Stimulated activated CD4-positive, alpha-beta T cell treated with anti-CD3 and anti-CD28 coated beads, Interleukin-2, amount 100 ng/mL, for 4 hours (primary cell): ENCODE measurements at places on chromosomes 11 and 22.

DNA sequence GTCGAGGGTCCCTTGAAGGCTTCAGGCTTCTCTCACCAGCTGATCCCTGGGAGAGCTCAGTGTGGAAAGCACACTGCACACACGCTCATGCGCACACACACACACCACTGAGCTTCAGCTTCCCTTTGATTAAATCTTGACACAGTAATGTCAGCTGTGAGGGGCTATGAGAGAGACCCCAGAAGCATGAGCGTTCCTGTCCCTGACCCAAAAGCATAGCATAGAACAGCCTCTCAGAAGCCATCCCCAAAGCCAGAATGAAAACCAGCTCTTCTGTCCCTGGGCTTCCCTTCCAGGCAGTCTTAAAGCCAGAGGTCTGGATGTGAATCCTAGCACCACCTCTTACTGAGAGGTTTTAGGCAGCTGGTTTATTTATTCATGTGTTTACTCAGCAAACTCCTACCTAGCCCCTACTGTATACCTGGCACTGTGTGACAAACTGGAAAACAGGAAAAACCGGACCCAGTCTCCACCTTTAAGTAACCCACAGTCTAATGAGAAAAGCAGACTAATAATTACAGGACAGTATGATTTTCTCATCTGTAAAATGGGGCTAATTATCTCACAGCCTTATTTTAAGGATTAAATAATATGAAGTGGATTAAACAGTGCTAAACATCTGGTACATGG lies 15.9 kb downstream of the GALNT18 start:
- DNase-seq = no peak

GRCh38 chr11:20762116-20762844 lies 92.9 kb downstream of the NELL1 start:
- DNase-seq = no peak

DNA sequence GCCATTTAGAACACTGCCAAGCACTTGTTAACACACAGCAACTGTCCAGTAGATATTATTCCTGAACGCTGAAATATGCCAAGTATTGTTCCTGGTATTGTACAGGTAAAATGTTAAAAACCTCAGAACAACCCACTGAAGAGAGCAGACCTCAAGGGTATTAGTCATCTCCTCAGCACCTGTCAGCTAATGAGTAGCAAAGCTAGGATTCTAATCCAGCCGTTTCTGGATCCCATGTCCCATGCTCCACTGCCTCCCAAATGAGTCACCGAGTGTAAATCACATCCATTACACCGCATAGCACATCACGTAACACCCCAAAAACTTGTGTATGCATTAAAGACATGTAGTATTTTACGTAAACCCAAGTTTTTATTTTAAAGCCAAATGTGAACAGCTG lies 705.4 kb upstream of the TENM4 start:
- no peak for DNase-seq

GRCh38 chr11:128235426-128235825 lies 351.9 kb downstream of the ETS1 start:
- DNase-seq = no peak

- no peak for DNase-seq
Observed at GRCh38 chr11:113526521-113526920, 51.3 kb upstream of the DRD2 start.

GRCh38 chr11:30316237-30316636 lies 6.7 kb upstream of the ARL14EP start:
- DNase-seq = no peak
